KBM-7 (cell line): ENCODE measurements at places on chromosomes 3 and 15.

GRCh38 chr3:126294211-126294808 is 62.9 kb downstream of the KLF15 start:
- no peak for DNase-seq

GRCh38 chr15:65829130-65829764 is 37.2 kb upstream of the DENND4A start:
- peak; percentile 58 for DNase-seq

DNA sequence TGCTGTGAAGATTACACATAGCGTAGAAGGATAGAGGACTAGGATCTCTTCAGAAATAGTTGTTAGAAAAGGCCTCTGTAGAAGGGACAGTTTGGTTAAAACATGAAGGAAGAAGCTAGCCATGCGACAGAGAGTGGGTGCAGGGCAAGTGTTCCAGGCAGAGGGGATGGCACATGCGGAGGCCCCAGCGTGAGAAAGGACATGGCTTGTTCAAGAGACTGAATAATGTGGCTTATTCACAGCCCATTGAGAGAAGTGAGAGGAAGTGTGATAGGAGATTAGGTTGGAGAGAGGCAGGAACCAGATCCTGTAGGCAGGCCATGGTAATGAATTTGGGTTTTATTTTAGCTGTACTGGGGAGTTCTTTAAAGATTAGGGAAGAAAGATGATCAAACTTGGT is 56.4 kb downstream of the NEO1 start:
- no peak for DNase-seq

DNA sequence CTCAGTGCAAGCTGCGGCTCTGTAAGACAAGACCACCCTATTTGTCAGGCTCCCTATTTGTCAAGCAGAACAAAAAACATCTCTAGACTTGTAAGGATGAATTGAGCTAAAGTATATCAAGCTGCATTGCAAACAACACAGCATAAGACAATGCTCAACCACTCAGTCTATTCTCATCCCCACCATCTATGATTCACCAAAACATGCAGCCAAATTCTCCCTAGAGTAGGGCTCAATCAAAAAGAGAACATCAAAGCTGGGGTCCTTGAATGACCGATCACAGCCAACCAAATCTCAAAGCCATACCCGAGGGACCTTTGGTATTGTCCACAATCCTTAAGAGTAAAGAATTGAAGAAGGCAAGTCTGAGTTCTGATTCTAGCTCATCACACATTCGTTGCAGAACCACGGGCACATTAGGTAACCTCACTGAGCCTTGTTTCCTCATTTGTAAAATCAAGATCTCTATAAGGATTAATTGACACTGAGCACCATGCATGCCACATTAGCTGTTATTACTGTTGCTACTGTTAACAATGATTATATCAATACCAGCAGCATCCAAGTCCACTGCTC is 31.2 kb downstream of the RFTN1 start:
- no peak for DNase-seq

DNA sequence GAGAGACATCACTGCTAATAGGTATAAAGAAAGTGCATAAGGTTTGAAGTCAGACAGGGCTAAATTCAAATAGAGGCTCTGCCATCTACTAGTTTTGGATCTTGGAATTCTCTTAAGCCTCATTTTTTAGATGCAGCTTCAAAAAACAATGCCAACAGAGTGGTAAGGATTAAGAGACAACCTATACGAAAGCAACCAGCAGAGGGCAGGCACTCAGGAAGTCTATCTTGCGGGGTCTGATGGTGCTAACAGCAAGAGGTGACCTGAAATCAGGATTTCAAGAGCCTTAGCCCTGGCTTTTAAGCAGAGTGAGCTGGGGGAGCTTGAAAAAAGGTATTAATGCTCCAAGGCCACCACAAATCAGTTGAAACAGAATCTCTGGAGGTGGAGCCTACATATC is 40.7 kb downstream of the LDHAL6B start:
- peak; percentile 54 for DNase-seq

- DNase-seq: no peak
Measured at GRCh38 chr3:61250784-61251173, 473 bp downstream of the FHIT start.

DNA sequence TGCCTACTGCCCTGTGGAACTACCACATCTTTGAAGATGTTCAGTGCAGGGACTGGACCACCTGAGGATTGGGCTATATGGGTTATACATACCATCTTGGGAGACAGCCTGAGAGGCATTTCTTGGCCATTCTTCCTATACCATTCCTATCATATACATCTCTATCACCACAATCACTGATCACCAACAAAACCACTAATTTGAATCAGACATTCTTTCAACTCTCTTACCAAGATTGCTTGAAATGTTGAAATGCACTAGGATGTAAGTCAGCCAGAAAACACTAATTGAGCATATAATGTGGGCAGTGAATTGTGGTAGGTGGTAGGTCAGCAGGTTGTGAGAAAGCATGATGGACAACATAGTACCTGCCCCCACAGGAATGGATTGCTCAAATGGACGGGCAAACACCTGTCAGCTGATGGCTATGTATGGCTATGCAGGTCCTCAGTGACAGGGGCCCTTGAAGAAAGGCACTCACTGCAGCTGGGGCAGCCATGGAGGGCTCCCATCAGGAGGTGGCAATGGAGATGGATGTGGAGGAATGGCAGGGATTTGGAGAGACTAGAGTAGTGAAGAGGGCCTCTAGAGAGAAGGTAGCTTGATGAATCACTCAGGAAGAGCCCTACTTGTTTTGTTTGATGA is 49.1 kb downstream of the AMOTL2 start:
- no peak for DNase-seq

- DNase-seq: no peak
Measured at GRCh38 chr3:30344288-30344687, 262.1 kb upstream of the TGFBR2 start.

DNA sequence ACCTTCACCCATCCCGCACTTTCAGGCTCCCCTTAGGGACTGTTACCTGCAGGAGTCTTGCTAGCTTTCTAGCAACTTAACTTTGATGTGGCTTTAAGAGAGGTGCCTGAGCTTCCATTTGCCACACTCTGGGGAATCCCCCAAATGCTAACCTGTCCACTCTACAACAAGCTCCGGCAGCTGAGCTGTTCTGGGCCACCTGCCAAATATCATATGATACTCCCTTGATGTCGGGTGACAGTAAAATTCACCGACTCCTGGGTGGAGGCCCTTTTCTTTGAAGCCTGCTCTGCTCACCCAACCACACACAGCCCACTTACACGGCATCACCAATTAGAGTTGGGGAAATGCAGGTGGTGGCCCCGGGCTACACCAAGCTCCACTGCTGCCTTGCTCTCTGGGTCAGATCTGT is 38.0 kb upstream of the XCR1 start:
- no peak for DNase-seq

DNA sequence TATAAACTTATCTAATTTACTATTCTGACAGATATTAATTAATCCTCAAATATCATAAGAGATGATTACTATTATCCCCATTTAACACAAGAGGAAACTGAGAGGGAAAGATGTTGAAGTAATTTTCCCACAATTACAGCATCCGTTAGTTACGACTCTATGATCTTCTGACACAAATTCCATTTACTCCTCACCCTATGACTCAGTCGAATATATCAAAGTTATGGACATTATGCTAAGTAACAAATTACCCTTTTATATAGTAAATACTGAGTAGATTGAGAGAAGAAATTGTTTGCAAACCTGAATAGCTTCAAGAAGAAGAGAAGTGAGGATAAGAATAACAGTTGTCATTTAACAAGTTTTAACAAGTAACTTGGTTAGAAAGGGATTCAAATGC is 340.0 kb downstream of the TBC1D5 start:
- no peak for DNase-seq

- DNase-seq: no peak
Measured at GRCh38 chr15:100715571-100716455, 113.4 kb downstream of the ASB7 start.

- peak; percentile 30 for DNase-seq
Measured at GRCh38 chr15:82177291-82178010, 85.1 kb downstream of the EFL1 start.

GRCh38 chr3:42936157-42936981 is 30.4 kb downstream of the ZNF662 start:
- no peak for DNase-seq
